ENCODE measurements at places on chromosomes 12 and 14.

- DNase-seq = no peak
Measured at GRCh38 chr12:28536088-28536487, 345.8 kb downstream of the CCDC91 start.

DNA sequence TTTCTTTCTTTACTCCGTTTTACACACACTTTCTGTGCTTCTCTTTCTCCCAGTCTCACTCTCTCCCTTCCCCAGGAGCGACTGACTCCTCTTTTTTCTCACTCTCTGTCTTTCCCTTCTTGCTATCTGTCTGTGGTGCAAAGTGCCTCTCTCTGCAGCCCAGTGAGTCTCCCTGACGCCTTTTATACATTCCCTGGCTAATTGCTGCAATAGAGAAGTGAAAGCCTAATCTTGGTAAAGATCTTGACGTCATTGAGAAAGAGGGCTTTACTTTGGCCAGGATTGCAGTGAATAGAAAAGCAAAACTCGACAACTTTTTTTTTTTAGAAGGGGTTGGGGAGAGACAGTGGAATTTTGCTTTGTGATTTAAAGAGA is 706 bp upstream of the DIO2 start:
- no peak for DNase-seq

DNA sequence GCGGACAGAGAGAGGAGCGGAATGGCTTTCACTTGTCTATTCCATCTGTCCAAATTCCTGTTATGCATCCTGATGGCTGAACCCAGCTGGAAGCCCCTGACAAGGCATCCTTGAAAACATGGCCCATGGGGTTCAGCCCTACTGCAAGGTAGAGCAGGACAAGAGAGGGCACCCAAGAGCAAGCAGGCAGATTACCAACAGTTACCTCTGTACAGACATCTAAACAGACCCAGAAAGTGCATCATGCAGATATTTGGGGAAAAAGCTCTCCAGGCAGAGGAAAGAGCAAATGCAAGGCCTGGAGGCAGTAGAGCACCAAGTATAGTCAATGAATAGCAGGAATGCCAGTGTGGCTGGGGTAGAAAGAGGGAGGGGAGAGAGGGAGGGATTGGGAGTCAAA is 407.5 kb downstream of the PCNX1 start:
- DNase-seq = no peak

- peak; percentile 54 for DNase-seq
Measured at GRCh38 chr12:57216014-57216911, at the start of gene NXPH4. Gene NXPH4, plus strand, starts transcription at chr12:57216794. Its CDS starts 176 bp downstream, at chr12:57216970.

DNA sequence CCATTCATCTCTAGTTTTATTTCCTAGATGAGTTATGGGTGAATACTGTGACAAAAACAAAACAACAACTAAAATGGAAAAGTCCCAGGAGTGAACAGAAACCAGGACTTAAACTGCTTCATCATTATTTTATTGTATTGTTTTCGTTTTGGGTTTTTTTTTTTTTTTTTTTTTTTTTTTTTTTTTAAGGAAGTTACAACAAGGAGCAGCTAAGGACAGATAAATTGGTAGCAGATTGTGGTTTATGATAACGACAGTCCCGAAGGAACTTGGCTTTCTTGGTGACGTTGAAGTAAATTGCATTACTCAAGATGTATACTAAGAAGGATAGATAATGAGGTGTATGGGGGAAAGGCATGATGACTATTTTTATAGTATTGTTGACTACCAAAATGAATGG is 866.3 kb downstream of the NRXN3 start:
- DNase-seq = no peak

DNA sequence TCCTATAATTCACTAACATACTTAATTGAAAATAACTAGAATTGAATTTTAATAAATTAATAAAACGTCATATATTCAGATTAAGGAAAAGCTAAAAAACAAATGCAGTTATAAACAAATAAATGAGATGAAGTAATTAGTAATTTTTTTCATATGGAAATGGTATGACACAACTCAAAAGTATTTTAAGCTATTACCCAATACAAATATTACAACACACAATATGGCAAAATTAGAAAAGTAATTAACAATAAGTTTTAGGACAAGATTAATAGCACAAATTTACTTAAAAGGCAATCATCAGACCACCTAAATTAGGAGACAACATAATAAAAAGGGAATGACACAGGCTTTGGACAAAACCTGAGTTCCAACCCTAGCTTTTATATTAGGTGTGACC is 81.7 kb downstream of the EEA1 start:
- no peak for DNase-seq

DNA sequence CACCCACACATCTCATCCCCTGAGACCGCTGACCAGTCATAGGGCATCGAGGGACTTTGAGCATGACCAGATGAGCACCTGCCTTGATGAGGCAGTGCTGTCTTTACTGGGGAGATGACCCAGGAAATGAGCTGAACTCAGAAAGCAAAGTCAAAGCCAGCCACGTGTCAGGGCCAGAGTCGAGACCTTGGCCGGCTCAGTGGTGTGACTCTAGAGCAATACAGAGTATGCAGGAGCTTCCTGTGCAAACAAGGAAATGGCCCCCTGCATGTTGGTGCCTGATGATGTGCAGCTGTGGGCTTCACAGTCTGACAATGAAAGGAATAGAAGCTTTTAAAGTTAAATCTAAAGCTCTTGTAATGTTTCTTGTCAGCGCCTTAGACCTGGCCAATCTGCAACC is 332.9 kb downstream of the PCNX1 start:
- no peak for DNase-seq

GRCh38 chr12:104583301-104583700 is 126.6 kb downstream of the CHST11 start:
- no peak for DNase-seq

DNA sequence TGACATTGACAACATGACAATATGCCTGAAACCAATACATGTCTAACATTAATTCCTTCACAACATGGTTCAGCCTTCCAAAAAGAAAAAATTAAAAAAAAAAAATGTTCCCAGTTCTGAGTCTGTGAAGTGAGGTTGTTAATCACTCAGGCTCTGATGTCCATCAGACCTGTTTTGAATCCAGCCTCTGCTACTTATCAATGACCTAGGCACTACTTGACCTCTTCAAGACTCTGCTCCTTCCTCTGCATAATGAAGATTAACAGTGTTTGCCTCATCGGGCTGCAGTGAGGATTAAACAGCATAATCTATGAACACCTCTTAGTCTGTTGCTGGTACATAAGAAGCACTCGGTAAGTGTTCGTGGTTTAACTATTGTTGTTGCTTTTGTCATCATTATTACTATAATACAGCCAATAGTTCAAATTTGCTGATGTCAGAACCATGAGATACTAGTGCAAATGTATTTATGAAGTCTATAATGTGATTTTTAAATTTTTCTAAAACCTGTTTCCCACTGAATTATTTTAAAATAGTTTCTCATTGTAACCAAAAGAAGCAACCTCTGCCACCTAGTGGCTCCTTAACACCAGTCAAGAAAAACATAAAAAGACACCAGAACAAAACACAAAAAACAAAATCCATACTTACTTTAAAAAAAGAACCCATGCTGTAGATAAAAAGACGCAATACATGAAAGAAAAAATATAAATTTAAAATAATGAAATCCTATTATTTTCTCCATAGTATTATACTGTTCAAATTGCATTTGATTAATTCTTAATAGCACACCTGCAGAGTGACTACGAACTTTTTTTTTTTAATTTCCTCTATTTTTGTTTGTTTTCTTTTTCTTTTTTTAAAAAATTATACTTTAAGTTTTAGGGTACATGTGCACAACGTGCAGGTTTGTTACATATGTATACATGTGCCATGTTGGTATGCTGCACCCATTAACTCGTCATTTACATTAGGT is 20.3 kb upstream of the TMX1 start:
- DNase-seq = no peak

DNA sequence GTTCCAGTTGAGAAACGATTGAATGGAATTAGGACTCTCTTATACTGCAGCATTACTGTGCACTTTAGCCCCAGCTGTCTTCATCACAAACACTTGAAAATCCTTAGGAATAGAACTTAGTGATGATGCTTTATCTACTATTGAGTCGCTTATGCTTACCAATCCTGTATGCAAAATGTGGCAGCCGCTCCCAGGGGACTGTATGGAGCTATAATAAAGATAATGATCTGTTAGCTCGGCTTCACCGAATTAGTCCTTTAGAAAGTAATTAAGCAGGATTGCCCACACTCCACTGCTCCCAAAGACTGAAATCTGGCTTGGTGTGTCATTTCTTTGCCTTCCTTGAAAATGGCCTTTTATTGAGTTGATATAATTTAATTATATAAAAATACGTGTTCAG is 10.6 kb downstream of the EML1 start:
- DNase-seq = no peak

DNA sequence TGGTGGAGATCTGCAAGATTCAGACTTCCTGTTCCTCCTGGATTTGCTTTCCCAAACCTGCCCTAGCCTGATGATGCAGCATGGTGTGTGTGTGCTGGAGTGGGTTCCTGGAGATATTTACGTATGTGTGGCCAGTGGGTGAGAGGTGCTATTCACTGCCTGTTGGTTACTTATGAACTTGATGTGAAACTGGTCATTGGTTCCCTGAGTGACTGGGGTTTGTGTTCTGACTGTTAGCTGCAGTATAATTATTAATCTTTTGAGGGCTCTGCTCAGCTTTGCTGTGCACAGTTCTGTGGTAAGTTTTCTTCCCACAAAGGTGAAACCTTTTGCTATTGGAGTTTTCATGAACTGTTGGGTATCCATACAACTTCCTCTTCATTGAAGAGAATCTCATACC is 541.8 kb upstream of the FBXO33 start:
- DNase-seq = no peak

DNA sequence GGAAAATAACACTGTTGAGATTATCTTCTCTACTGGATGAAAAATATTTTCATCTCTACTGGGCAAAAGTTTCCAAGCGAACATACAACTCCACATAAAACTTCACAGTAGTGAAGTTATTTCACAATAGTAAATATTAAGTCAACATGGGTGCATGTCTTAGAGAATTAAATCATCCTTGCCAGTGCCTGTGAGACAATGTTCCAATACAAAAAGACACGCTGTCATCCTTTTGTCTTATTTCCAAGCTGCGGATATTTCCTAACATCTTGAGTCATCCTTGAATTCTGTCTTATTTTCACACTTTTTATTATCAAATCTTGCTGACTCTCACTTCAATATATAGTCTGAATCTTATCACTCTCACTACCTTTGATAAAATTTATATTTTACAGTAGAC is 142.9 kb upstream of the KITLG start:
- DNase-seq = no peak

GRCh38 chr12:132162508-132163031 is 18.3 kb downstream of the NOC4L start:
- peak; percentile 82 for DNase-seq

DNA sequence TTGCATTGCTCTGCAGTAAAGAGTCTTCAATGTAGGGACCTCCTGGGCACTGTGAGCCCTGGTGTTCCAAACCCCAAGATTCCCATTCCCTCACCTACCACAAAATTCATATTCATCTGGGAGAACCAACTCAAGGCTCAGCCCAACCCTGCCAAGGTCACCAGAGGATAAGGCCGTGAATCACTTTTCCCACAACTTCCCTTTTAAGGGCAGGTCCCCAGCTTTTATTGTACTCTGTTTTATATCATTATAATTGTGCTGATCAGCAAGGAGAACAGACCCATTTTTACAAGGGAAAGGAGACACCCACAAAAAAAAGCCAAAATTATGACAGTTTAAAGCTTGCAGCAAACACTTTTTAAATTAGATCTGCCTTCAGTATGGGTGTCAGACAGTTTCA is 363.0 kb upstream of the FKBP4 start:
- DNase-seq = no peak

DNA sequence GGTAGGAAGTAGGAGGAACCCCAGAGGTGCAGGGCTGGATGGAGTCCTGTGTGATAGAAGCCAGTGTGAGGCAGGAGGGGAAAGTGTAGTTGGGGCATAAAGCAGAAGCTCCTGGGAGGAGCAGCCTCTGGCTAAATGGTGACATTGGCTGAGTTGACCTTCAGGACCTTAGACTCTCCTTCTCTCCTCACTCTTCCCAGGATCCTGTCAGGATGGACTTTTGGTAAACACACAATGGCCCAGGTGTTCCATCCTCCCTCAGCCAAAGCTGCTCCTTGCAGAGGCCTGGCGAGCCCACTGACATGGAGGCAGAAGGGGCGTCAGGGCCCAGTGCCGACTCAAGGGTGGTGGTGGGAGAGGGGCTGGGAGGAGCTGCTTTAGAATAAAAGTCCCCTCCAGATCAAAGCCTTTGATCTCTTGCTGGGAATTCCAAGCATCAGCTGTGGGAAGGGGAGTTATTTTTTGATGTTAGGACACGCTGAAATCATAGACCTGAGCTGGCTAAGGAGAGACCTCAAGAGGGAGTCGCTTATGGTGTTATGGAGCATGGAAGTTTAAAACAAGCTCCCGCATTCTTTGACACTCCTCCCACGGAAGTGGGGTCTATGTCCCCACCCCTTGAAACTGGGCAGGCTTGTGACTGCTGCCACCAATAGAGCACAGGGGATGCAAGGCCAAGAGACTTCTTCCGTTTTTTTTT is 44.1 kb downstream of the SMIM41 start:
- no peak for DNase-seq

DNA sequence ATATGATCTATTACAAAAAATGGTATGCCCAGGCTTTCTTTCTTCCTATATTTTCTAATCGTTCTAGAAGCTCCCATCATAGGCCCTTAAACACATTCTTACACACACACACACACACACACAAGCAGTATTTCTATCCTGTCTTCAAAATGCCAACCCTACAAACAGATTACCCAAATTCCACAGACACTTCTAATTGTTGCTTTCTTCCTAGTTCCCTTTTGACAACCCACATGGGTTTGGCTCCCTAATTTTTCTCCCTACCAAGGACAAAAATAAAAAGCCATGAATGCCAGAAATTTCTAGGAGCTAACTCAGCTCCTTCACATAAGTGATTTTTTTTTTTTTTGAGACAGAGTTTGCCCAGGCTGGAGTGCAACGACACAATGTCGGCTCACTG is 60.3 kb upstream of the NTF3 start:
- DNase-seq = no peak

GRCh38 chr14:85142982-85143381 is 387.0 kb upstream of the FLRT2 start:
- DNase-seq = no peak

DNA sequence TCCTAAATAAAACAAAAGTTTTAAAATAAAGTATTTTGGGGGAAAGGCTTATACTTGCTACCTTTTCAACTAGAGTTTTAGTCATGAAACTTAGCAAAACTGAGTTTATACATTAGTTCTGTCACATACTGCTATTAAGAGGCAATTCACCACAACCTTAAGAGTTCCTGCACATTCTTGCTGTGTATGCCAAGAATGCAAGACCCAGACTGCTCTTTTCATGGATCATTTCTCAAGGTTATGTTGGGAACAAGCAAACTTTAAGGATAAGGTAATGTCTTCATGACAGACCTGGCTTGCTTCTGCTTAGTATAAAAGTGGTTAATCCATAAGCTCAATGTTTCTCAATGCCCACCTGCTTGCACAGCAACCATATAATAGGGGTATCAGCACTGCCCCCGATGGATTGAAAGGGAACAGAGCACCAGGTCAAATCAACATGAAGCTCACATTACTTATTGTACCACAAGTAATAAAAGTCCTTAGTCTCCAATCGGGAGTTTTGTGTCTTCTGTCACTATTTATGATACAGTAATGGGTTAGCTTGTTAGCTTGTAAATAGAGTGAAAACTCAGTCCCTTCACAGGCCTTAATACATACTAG is 67.6 kb downstream of the KIF21A start:
- DNase-seq = no peak

Measured in left hindlimb (tissue), 1 donor.